ENCODE measurements at places on chromosomes 7 and 10. TPM values are rescaled to one million over a fixed set of nuclear protein-coding genes. Genes with fewer than 3 reads are reported as not detected.

GRCh38 chr10:121816197-121816596 is 111.6 kb downstream of the ATE1 start:
- no peak overlapping the region for H3K4me3 ChIP-seq
- H3K27ac ChIP-seq: no peak overlapping the region
- H3K27me3 ChIP-seq: no peaks in the 10 kb centered on the region
- H3K4me1 ChIP-seq: no peaks in the 10 kb centered on the region
- DNase-seq: no peak

- no peaks in the 10 kb centered on the region for H3K36me3 ChIP-seq
- DNase-seq: no peak
- no peaks in the 10 kb centered on the region for H3K27me3 ChIP-seq
- H3K4me3 ChIP-seq: no peak overlapping the region
- H3K4me1 ChIP-seq: no peaks in the 10 kb centered on the region
- peak overlapping the region; percentile 35 for H3K27ac ChIP-seq
These were observed 232.9 kb upstream of the CCDC6 start for GRCh38 chr10:60139290-60139689.

The GIMAP1 gene
- polyA plus RNA-seq: 2.0 TPM

The SPDYE5 gene
- not detected for polyA plus RNA-seq

The NXPH1 gene
- polyA plus RNA-seq: not detected

The MLXIPL gene
- 146 TPM for polyA plus RNA-seq

The GLI3 gene
- polyA plus RNA-seq: 0.38 TPM

Data from pancreas (tissue), 10 donors.